HT-29 (cell line): ENCODE measurements at places on chromosomes 13 and 19. TPM values are rescaled to one million over a fixed set of nuclear protein-coding genes. Genes with fewer than 3 reads are reported as not detected.

Gene GRK1
- total RNA-seq: 0.13 TPM in 1 of 2 replicates, not detected in the other

GRCh38 chr19:49488863-49489537 is 1.6 kb downstream of the RPL13A start:
- DNase-seq: no peak

- no peak for DNase-seq
Measured at GRCh38 chr13:82693607-82694006, 1188.7 kb downstream of the SLITRK1 start.

GRCh38 chr19:31312009-31312676 is 37.1 kb downstream of the TSHZ3 start:
- no peak for DNase-seq

- DNase-seq: no peak
Measured at GRCh38 chr19:33674626-33675367, 53.0 kb downstream of the CHST8 start.

- no peak for DNase-seq
Measured at GRCh38 chr13:39682788-39683187, 27.3 kb downstream of the COG6 start.

Gene SLC5A5
- not detected in 2 replicates for total RNA-seq
